ENCODE measurements at places on chromosomes 7 and 10.

GRCh38 chr7:106347229-106347833 is 62.5 kb upstream of the NAMPT start:
- DNase-seq: no peak

- DNase-seq: peak; percentile 89
Measured at GRCh38 chr7:121138262-121138933, 149.9 kb downstream of the CPED1 start.

GRCh38 chr10:44206127-44206818 is 178.6 kb downstream of the CXCL12 start:
- no peak for DNase-seq

GRCh38 chr10:112769611-112770370 is 180.3 kb upstream of the TCF7L2 start:
- DNase-seq: no peak

DNA sequence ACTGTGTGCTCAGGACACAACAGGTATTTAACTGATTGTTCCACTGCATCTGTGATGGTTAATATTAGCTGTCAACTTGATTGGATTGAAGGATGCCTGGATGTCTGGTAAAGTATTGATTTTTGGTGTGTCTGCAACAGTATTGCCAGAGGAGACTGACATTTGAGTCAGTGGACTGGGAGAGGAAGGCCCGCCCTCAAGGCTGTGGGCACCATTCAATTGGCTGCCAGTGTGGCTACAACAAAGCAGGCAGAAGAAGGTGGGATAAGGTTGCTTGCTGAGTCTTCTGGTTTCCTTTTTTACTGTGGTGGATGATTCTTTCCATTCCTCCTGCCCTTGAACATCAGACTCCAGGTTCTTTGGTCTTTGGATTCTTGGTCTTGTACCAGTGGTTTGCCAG is 137.1 kb upstream of the FAM13C start:
- no peak for DNase-seq

GRCh38 chr7:985915-986741 is 3.1 kb downstream of the CYP2W1 start:
- no peak for DNase-seq

GRCh38 chr10:123507298-123507697 is 158.9 kb upstream of the GPR26 start:
- DNase-seq: no peak

- DNase-seq: no peak
Measured at GRCh38 chr7:151918510-151918843, 37.8 kb upstream of the GALNTL5 start.

DNA sequence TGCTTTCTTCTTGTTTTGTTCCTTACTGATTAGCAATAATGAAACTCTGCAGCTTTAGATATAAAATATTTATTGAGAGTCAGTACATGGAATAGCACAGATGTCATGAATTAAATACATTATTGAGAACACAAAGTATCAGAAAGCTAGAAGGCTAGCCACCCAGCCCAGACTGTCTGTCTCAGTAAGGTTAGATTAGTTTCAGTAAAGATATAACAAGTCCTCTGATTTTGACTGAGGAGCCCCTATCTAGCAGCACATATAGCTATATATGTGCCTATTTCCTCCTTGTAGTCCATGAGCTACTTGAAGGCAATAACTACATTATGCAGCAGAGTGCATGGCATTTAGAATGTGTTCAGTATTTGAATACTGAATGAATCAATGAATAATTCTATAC is 81.3 kb downstream of the NRCAM start:
- no peak for DNase-seq

GRCh38 chr7:148697256-148698006 is 1.3 kb upstream of the CUL1 start:
- DNase-seq: no peak

GRCh38 chr10:60396766-60397165 is 7.1 kb upstream of the ANK3 start:
- DNase-seq: no peak

DNA sequence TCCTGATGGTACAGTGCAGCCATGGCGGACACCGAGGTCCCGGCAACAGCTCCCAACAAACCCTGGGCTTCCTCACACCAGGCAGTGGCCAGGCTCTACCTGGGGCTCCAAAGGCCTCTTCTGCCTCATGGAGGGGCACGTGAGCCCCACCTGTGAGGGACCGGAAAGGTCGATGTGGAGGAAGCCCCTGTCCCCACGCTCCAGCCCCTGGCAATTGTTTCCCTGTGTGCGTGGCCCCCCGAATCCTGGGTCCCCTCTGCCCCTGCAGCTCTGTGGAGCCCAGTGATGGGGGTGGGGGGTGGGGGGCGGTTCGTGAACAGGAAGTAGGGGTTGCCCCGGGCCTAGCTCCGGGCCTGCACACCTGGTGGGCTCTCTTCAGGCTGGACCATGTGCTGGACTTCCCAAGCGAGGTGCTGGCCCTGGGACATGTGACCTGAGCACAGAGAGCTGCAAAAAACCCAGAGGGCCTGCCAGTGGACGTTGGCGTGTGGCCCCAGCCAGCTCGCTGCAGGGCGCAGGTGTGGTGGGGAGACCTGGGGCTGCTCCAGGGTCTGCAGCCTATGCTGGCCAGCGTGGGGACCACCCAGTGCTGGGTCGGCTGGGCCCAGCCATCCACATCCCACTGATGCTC is 72.6 kb downstream of the INPP5A start:
- no peak for DNase-seq

GRCh38 chr10:3119796-3120459 is 52.6 kb downstream of the PFKP start:
- DNase-seq: no peak

DNA sequence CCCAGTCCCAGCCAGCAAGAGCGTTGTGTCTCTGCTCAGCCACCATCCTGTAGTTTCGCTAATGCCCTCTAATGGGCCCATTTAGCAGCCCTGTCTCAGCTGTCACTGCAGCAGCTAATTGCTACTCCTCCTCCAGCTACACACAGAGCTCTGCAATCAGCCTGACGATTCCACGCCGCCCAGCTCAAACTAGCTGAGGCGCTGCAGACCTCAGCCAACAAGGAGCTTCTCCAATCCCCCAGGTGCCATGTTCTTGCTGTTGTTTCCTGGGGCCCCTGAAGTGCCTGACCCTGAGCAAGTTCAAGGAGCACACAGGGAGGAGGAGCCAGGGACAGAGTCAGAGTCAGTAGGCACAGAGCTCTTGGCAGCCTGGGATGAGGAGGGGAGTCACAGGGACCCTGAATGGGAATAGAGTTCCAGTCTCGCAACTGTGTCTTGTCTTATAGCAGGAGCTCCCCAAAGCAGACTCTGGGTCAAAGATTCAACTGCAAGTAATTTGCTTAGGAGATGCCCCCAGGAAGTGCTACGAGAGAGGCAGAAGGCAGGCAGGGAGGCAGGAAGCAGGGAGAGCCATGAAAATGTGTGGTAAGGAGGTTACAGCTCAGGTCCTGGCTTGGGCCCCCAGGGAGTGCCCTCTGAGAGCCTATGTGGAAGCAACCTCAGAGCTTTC is 135.8 kb upstream of the UNC5B start:
- DNase-seq: no peak

- DNase-seq: no peak
Measured at GRCh38 chr7:24464861-24465260, 108.4 kb upstream of the PALS2 start.
